Skeletal muscle cell (primary cell): ENCODE measurements at places on chromosomes 13 and 19.
A peak's percentile ranks its signal among the peaks of the same experiment; 100 is the strongest.

GRCh38 chr19:58319241-58319640 lies 7.6 kb upstream of the ZSCAN22 start:
- no peak for DNase-seq

- DNase-seq: no peak
Observed at GRCh38 chr13:51958217-51958547, 53.1 kb downstream of the ATP7B start.

- DNase-seq: no peak
Observed at GRCh38 chr13:40069173-40070044, 413.9 kb downstream of the COG6 start.

- DNase-seq: no peak
Observed at GRCh38 chr13:99446242-99446641, 55.0 kb upstream of the TM9SF2 start.

DNA sequence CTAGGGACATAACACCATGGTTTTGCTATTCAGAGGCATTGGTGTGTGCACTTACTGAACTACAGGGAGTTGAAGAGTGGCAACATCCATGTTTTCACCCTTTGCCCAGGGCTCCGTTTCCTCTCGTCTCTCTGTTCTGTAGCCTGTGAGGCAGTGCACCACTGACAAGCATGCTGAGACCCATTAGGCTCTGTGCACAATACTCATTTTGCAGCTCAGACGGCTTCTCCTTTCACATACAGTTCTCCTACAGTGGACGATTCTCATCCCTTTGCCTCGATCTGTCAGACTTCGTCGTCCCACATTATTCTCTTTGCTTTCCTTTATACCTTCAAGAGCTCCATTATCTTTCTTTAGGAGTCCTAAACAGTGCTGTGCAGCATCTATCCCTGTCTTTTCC lies 403.7 kb downstream of the MYO16 start:
- DNase-seq: no peak

- no peak for DNase-seq
Observed at GRCh38 chr19:45187421-45188100, 9.0 kb downstream of the BLOC1S3 start.

DNA sequence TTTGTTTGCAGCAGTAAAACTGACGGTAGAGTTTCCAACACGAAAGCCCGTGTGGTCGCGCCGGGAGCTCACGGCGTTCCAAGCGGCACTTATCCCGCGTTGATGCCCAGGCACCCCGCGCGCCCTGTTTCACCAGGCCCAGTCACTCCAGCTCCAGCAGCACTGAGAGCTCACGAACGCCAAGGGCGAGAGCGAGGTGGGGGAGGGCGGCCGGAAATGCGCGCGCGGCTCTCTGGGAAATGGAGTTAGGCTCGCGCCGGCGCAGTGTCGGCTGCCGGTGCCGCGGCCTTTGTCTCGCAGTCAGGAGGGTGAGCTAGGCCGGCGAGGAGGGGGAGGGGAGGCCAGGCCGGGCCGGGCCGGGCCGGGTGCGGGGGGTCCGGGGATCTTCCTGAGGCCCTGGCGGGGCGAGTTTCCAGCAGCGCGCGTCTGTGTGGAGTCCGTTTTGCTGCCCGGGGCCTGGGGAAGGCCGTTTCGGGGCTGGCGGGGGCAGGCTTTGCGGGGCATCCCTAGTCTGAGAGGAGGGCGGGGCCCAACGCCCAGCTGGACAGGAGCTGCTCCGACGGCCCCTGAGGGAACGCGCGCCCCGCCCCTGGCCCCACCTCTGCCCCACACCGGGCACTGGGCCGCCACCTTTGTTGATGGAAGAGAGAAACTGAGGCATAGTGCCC lies at the start of gene ZNF135:
Gene ZNF135 (plus strand): TSS at position 280 of the 668 bp plus-strand sequence. CDS start 721 bp downstream, outside the sequence.
- DNase-seq: peak; percentile 43

DNA sequence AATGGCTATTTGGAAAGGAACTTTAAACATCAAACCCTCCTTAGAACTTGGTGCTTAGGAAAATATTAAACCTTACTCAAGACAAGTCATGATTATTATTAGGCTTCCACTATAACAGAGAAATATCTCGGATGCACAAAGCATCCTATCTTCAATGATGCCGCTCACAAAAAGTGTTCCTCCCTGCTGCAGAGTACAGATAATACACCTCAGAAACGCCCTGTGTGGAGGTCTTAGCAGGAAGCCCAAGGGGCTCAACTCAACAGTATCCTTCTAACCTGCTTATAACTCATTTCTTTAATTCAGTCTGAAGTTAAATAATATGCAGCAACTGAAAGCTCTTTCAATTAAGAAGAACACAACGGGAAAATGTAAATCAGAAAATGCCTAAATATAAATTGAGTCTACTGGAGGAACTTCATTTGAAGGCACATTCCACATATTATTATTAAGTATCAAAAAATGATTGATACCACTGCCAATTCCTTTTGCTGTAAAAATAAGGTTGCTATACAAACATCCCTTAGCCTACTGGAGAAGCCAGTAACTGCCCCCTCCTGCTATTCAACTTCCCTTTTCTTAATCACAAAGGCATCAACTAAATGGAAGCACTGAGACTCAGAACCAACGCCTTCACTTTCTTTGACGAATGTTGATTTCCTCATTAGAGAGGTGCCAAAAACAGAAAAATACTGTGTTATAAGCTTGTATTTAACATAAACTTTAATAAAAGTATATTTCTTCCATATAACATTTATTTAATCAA lies 12.0 kb downstream of the ELF1 start:
- no peak for DNase-seq

- DNase-seq: no peak
Observed at GRCh38 chr13:27474751-27475268, 24.4 kb upstream of the MTIF3 start.
